Transverse colon (tissue), 4 donors: ENCODE measurements at places on chromosomes 4 and X. TPM values are rescaled to one million over a fixed set of nuclear protein-coding genes. Genes with fewer than 3 reads are reported as not detected.

The RFC1 gene
- 17.7 TPM for total RNA-seq

The SHOX gene
- total RNA-seq: not detected

DNA sequence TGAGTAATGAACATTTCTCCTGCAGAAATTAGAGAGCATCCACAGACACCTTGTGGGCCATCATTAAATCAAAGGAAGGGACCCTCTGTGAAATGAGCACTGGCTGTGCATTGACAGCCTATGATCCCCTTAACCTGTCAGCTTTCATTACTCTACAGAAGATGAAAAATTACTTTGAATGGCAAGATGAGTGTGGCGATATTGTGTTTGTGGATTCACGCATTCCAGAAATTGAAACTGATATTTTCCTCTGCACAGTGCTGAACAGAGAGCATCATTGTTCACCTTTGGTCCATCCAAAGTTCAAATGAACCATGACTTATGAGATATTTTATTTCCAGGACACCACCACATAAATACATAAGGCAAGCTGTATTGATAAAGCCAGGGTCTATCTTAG is 374.8 kb upstream of the ANXA10 start:
- no peak for DNase-seq

DNA sequence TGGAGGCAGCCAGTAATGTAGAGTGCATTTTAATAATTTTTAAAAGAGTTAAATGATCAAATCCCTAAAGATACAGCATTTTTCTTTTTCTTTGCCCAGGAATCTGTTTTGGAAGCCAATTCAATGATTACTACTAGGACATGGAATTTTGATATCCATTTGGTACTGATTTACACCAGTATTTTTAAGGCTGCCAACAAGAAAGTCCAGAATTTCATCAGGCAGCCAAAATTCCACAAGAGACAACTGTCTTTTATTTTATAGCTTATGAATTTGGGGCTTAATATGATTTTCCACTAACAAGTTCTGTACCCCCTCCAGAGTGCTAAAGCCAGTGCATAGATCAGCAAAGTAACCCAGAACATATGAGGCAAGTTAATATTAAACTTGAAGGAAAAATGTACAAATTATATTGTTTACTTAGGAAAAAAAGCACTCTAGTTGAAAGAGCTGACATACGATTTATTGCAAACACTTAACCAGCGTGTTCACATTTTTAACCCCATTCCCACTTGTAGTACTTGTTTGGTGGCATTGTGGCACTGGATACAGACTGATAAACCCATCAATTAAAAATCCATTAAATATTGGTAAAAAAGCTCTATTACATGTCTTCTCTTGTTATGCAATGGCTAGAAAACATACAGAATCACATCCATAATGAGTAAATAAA is 259.7 kb downstream of the DCHS2 start:
- no peak for DNase-seq

DNA sequence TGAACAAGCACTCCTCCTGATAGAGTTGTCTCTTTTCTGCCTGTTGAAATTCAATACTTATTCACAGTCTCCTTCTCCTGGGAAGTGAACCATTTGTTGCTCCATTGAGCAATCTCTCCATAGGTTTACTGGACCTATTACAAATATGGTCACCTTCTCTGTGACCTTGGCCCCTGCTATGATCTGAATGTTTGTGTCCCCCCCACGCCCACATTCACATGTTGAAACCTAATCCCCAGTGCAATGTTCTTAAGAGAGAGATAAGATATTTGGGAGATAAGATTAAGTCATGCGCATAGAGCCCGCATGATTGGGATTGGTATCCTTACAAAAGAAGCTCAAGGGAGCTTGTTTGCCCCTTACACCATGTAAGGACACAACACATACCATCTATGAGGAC is 54.1 kb upstream of the GABRE start:
- no peak for DNase-seq

GRCh38 chr4:165631912-165632311 is 241.1 kb upstream of the TLL1 start:
- no peak for DNase-seq

- DNase-seq: peak; percentile 94
These were observed 150.9 kb downstream of the SHROOM3 start for GRCh38 chr4:76585897-76586360.

- DNase-seq: no peak
These were observed 22.2 kb upstream of the GCNA start for GRCh38 chrX:71556036-71556435.

- no peak for DNase-seq
These were observed 409 bp downstream of the UGDH start for GRCh38 chr4:39526765-39527295.

GRCh38 chr4:17166954-17167353 is 268.5 kb upstream of the LDB2 start:
- DNase-seq: no peak

GRCh38 chr4:5976431-5976830 is 41.8 kb downstream of the C4orf50 start:
- DNase-seq: no peak

GRCh38 chr4:139913398-139913990 is 240.5 kb downstream of the MAML3 start:
- no peak for DNase-seq

DNA sequence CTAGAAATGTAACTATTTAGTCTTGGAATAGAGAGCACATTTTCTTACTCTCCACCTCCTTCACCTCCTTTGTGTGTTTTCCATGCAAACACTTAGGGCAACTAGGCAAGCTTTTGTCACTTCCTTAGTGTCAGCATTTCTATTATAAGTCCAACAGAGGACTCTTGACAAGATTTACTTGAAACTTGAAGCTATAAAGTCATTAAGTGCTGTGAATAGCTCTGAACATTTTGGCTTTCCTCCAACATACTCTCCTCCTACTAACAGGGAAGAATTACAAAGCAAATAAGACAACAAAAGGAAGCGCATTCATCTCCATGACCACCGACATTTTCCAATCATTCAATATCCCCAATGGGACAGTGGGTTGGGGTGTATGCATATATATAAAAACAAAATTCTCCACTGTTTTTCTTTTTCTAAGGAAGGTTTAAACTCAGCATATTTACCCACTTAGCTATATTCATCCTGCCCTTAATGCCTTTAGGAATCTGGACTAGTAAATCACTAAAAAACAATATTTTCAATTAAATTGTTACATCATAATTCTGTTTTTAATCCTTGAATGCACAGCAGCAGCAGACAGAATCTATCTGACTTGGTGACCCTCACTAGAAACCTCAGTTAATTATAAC is 264.6 kb downstream of the SNCA start:
- no peak for DNase-seq

- DNase-seq: no peak
These were observed 12.3 kb downstream of the ATP7A start for GRCh38 chrX:77922787-77923186.

GRCh38 chr4:966266-967112 is 6.9 kb downstream of the DGKQ start:
- no peak for DNase-seq

DNA sequence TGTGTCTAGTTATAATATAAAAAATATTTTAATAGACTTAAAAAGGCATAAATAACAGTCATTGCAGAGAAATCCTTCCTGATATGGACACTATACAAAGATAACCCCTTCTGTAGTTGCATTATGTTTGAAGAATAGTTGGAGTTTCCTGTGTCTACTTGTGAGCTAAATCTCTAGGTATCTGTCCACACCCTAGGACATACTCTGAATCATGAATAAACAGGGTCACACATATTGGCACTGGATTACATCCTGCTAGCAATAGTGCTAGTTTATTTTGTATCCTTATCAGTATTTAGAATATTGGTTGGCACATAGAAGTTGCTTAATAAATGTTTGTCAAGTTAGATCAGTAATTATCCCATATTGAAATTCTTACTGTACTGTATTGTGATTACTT is 173.9 kb downstream of the GRXCR1 start:
- DNase-seq: no peak

DNA sequence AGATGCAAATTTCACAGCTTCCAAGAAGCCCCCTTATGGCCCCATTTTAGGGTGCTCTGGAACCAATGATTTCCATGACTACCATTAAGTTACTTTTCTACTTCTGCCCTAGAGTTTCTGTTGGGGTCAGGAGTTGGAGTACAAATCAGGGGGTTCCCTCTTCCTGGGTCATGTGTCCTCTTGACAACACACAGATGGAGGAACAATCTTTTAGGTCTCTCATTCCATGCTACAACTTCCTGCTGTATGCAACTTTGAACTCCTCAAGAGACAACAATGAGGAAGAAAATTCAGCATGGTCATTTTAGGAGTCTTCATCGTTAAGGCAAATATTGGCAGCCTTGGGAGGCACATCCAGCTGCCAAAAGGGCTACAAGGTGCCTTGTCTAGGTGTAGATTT is 79.7 kb downstream of the SEL1L3 start:
- DNase-seq: no peak

GRCh38 chr4:88826771-88827170 is 129.1 kb upstream of the NAP1L5 start:
- no peak for DNase-seq

- DNase-seq: no peak
These were observed 163.6 kb upstream of the PLAC1 start for GRCh38 chrX:134821901-134822300.

DNA sequence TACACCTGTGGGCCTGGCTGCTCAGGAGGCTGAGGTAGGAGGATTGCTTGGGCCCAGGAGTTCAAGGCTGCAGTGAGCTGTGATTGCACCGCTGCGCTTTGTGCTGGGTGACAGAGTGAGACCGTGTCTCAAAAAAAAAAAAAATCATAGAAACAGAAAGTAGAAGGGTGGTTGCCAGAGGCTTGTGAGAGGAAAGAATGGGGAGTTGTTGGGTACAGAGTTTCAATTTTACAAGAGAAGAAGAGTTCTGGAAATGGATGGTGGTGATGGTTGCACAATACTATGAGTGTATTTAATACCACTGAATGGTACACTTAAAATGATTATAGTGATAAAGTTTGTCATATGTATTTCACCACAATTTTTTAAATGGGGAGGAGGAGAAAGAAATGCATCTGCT is 10.2 kb upstream of the GLOD5 start:
- DNase-seq: no peak
